ENCODE measurements at places on chromosomes 11 and 22. TPM values are rescaled to one million over a fixed set of nuclear protein-coding genes. Genes with fewer than 3 reads are reported as not detected.

GRCh38 chr11:132101881-132102280, 731.5 kb downstream of the NTM start:
- H3K27ac ChIP-seq: no peak overlapping the region
- DNase-seq: no peak
- H3K4me1 ChIP-seq: no peaks in the 10 kb centered on the region
- no peaks in the 10 kb centered on the region for H3K27me3 ChIP-seq
- no peak overlapping the region for H3K4me3 ChIP-seq

DNA sequence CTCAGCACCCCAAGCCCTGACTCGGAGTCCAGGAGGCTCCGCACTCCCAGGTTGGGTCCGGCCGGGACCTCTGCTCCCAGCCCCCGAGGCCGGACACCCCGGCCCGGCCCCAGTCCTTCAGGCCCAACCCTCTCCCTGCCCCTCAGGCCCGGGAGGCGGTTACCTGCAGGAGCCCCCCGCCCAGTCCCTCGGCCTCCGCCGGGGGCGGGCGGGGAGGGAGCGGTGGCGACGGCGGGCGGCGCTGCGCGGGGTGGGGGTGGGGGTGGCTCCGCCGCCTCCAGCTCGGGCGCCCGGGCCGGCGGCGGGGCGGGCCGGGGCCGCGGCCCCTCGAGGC, 310 bp downstream of the TCF20 start:
- peak overlapping the region; percentile 93 for H3K4me3 ChIP-seq
- peaks cover 9% of the 10 kb centered on the region for H3K4me1 ChIP-seq
- H3K36me3 ChIP-seq: no peaks in the 10 kb centered on the region
- no peak for DNase-seq

DNA sequence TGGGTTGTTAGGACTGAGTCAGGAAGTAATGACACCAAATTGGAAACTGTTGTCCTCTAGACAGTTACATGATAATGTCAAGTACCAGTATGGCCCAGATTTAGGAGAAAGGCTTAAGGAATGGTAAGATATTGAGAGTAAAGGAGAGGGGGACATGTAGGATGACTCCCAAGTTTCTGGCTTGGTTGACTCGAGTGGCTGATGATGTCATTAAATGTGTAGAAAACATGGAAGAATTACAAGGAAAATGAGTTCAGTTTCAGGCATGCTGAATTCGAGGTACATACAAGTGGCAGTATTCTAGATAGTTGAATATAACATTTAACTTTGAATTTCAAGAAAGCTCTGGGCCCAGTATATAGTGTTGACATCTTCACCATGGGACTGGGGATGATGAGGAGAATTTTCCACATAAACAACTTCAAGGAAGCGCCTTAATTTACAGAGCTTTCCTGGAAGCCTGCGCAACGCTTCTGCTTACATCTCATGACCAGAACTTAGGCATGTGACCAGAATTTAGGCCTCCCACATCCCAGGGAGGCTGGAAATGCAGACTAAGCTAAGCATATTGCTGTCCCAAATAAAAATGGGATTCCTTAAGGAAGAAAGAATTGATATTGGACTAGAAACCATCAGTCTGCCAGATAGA, 3.8 kb downstream of the CFAP300 start:
- H3K27ac ChIP-seq: no peak overlapping the region
- H3K36me3 ChIP-seq: no peaks in the 10 kb centered on the region
- no peaks in the 10 kb centered on the region for H3K4me1 ChIP-seq
- no peak overlapping the region for H3K4me3 ChIP-seq

DNA sequence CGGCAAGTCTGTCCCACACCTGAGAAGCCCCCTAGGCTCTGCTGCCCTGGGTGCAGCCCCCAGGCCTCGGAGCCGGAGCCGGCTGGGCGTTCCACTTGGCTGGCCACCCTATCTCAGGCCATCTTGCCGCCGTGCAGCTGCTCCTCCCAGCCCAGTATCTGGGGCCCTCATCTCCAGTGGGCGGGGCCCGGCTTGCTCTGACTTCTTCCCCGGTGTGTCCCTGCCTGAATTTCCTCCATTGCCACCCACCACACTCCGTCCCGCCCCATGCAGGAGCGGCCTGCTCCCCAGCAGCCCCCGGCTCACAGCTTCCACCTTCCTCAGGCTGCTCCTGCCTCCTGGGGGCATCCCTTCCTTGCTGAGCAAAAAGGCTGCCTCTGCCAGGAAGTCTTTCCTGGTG, 46.6 kb downstream of the WNT7B start:
- peaks cover 48% of the 10 kb centered on the region for H3K27me3 ChIP-seq
- H3K4me1 ChIP-seq: peaks cover 10% of the 10 kb centered on the region
- H3K4me3 ChIP-seq: no peak overlapping the region
- no peak overlapping the region for H3K27ac ChIP-seq

The RTN4RL2 gene
- 0.20 TPM for total RNA-seq

The PARVG gene
- total RNA-seq: 32.3 TPM

The SCT gene
- total RNA-seq: not detected

DNA sequence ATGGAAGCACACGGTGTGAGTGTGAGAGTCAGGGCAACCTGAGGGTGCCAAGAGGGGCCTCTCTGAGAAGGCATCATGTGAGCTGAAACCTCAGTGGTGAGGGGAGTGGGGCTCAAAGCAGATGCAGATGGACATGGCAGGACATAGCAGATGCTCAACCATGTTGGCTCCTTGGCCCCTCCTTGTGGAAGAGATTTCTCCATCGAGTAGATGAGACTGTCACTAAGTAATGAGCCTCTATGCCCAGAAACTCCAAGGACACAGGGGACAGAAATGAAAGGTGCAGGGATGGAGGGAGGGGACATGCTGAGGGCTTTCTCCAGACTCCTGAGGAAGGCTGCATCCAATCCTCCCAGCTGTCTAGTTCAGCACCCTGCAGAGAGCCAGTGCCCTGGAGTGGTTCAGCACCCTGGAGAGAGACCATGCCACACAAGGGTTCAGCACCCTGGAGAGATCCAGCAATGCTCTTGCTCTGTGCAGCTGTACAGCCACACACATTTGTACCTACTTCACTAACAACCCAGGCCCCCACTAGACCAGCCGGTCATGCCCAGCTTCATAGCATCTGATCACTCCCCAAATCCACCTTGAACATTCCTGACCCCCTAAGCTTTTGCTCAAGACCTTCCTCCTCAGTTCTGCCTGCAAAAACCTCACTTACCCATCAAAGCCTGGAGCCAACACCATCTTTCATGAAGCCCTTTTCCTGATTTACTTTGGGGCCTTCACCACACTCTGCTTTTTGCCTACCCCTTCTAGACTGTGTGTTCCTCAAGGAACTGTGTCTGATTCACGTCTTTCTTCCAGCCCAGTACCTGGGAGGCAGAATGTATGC, 252.0 kb downstream of the CTTN start:
- peak; percentile 66 for DNase-seq
- H3K36me3 ChIP-seq: no peaks in the 10 kb centered on the region
- no peaks in the 10 kb centered on the region for H3K4me1 ChIP-seq

The CASP5 gene
- not detected for total RNA-seq

The CSF2RB gene
- 5.7 TPM for total RNA-seq

- no peaks in the 10 kb centered on the region for H3K4me1 ChIP-seq
- H3K4me3 ChIP-seq: no peak overlapping the region
- H3K36me3 ChIP-seq: no peaks in the 10 kb centered on the region
- DNase-seq: no peak
- no peak overlapping the region for H3K27ac ChIP-seq
Measured at GRCh38 chr22:36740716-36741115, 35.2 kb downstream of the IFT27 start.

DNA sequence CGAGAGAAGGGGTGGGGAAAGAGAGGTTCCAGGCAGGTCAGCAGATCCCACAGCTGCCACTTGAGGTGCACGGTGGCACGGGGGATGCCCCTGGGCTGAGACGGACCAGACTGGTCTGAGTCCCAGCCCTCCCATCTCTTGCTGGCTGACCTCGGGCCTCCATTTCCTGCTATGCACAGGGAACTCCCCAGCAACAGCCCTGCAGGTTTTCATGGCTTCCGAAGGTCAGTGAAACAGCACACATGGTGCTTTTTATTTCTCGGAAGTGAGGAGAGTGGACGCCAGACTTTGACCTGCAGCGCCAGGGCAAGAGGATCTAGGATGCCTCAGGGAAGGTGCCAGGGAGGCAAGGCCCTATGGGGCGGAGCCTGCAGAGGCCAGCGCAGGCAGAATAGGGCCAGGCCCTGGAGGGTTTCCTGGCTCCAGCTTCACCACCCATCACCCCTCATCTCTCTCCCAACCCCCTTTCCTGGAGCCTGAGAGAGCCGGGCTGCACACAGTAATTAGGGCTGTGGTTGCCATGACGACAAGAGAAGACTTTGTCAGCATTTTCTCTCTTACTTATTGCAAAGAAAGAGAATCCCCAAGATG, 29.5 kb downstream of the SLC22A12 start:
- H3K27me3 ChIP-seq: no peaks in the 10 kb centered on the region
- no peak overlapping the region for H3K27ac ChIP-seq
- no peaks in the 10 kb centered on the region for H3K4me1 ChIP-seq
- no peak overlapping the region for H3K4me3 ChIP-seq

GRCh38 chr22:47111626-47112581, 349.5 kb downstream of the TBC1D22A start:
- no peaks in the 10 kb centered on the region for H3K36me3 ChIP-seq
- H3K27ac ChIP-seq: no peak overlapping the region
- DNase-seq: no peak
- H3K27me3 ChIP-seq: no peaks in the 10 kb centered on the region
- no peak overlapping the region for H3K4me3 ChIP-seq

GRCh38 chr11:15884777-15885540, 471.4 kb downstream of the SOX6 start:
- H3K27ac ChIP-seq: no peak overlapping the region
- H3K27me3 ChIP-seq: no peaks in the 10 kb centered on the region
- no peak for DNase-seq
- H3K4me3 ChIP-seq: no peak overlapping the region
- H3K4me1 ChIP-seq: no peaks in the 10 kb centered on the region

The POU2AF2 gene
- 2.4 TPM for total RNA-seq

The DENND5A gene
- total RNA-seq: 120 TPM

DNA sequence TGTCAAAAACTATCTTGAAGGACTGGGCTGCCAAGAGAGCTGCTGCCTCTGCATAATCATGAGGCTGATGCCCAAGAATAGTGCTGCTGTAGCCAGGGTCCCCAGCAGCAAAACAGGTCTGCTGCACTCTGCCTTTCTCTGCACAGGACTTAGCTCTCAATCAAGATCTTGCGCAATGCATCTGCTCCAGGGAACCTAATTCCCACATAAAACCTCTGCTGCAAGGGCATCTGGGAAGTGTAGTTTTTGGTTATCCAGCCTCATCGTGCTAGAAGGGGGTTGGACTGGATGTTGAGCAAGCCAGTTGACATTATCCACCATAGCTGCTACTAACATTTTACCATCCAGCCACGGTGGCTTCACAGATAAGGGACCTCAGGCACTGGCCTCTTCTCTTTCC, 192.7 kb downstream of the C11orf91 start:
- H3K4me3 ChIP-seq: no peak overlapping the region
- H3K4me1 ChIP-seq: no peaks in the 10 kb centered on the region
- H3K27me3 ChIP-seq: no peaks in the 10 kb centered on the region

GRCh38 chr11:131254254-131254653, 116.2 kb upstream of the NTM start:
- no peaks in the 10 kb centered on the region for H3K36me3 ChIP-seq
- H3K27me3 ChIP-seq: no peaks in the 10 kb centered on the region
- H3K4me3 ChIP-seq: no peak overlapping the region
- H3K27ac ChIP-seq: no peak overlapping the region
- DNase-seq: no peak
- no peaks in the 10 kb centered on the region for H3K4me1 ChIP-seq

DNA sequence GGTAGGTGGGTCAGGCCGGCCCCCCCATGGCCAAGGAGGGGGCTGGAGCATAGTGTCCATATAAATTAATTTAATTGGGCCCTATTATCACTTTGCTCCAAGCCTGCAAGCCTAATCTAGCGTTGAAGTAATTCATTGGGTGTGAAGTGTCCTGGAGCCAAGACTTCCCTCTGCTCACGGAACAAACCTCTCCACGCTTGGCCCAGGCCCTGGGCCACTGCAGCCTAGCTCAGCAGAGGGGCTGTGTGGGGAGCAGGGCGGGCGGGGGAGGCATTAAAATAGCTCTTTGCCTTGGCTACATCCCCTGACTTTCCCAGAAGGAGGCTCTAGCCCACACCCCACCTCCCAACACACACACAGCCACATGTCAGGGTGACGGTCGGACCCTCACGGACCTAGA, 73.5 kb downstream of the THAP12 start:
- no peak overlapping the region for H3K27ac ChIP-seq
- H3K36me3 ChIP-seq: no peaks in the 10 kb centered on the region
- H3K4me1 ChIP-seq: no peaks in the 10 kb centered on the region
- no peaks in the 10 kb centered on the region for H3K27me3 ChIP-seq

GRCh38 chr11:15882876-15883454, 473.4 kb downstream of the SOX6 start:
- no peaks in the 10 kb centered on the region for H3K27me3 ChIP-seq
- no peaks in the 10 kb centered on the region for H3K36me3 ChIP-seq
- H3K27ac ChIP-seq: no peak overlapping the region

DNA sequence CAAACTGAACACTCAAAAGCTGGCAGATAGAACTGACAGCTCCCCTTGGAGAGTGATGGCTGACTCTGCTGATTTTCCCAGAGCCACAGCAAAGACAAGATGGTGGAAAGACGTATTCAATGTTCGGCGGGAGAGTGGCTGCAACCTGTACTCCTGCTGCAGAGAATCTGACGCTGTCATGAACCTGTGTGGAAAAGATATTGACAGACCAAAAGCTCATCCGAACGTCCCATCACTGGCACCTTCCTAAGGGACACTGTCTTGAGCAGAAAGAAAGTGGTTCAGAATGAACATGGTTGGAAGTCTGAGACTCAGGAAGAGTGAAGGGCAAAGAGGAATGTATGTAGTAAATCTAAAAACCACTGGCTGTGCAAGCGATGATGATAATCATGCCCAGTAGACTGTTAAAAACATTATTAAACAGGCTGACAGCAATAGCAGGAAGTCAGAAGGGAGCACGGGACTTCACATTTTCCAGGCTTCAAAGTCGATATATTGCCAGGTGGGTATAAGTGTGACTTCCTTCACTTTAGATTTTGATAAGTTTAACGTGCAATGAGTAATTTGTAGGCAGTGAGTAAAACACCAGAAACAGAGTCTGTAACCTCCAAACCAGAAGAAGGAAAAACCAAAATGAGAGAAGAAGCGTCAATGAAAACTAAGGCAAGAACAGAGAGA, 6.2 kb upstream of the IL17REL start:
- no peak overlapping the region for H3K4me3 ChIP-seq
- DNase-seq: no peak
- H3K4me1 ChIP-seq: no peaks in the 10 kb centered on the region
- H3K27ac ChIP-seq: no peak overlapping the region
- no peaks in the 10 kb centered on the region for H3K36me3 ChIP-seq

- no peaks in the 10 kb centered on the region for H3K27me3 ChIP-seq
- H3K4me3 ChIP-seq: no peak overlapping the region
- DNase-seq: no peak
- no peaks in the 10 kb centered on the region for H3K4me1 ChIP-seq
Measured at GRCh38 chr11:39681428-39681827, 1778.0 kb downstream of the LRRC4C start.

GRCh38 chr22:27381552-27381951, 420.0 kb downstream of the MN1 start:
- H3K4me3 ChIP-seq: no peak overlapping the region
- DNase-seq: no peak
- no peaks in the 10 kb centered on the region for H3K4me1 ChIP-seq

Data from tibial nerve (tissue), 4 donors.